ENCODE measurements at places on chromosomes 1 and 21. TPM values are rescaled to one million over a fixed set of nuclear protein-coding genes. Genes with fewer than 3 reads are reported as not detected.

GRCh38 chr1:67815303-67816094 lies 17.8 kb downstream of the GNG12 start:
- no peak for DNase-seq

DNA sequence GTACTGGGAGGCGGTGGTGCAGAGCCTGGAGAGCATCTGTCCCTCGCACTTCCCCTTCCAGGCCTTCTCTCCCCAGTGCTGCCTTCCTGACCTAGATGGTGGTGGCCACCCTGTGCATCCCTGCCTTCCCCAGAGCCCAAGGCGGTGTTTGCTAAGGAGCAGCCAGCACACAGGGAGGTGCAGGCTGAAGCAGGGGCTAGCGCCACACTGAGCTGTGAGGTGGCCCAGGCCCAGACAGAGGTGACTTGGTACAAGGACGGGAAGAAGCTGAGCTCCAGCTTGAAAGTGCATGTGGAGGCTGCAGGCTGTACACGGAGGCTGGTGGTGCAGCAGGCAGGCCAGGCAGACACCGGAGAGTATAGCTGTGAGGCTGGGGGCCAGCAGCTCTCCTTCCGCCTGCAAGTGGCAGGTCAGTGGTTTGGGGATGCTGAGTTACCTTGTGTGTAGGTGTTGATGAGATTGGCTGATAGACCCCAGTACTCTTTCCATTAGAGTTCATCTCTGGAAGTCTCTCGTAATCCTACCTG lies 51.6 kb downstream of the OBSCN start:
- DNase-seq: no peak

DNA sequence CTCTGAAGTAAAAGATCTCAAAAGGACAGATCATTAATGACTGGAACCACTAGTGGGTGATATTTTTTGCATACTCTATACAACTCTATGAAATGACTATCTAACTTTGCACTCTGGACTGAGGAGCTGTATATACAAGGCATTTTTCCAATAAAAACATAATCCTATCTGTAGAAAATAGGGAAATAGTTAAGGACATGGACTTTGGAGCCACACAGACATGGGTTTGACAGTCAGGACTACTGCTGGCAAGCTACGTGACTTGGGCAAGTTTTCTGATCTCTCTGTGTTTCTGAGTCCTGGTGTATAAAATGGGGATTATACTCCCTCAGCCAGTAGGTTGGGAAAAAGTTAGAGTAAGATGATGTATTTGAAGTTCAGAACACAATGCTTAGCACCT lies 20.9 kb upstream of the HSD3B2 start:
- DNase-seq: no peak

GRCh38 chr1:44664730-44665370 lies 9.4 kb downstream of the TMEM53 start:
- no peak for DNase-seq

The NKAIN1 gene
- 4.3 TPM for polyA plus RNA-seq

The SH2D2A gene
- 0.65 TPM for polyA plus RNA-seq

All from renal pelvis (tissue), 12 donors.